ENCODE measurements at places on chromosomes 1 and 21.

- DNase-seq: no peak
Observed at GRCh38 chr1:113035086-113035485, 37.9 kb upstream of the LRIG2 start.

GRCh38 chr1:223811634-223812101 lies 34.1 kb downstream of the TP53BP2 start:
- no peak for DNase-seq

GRCh38 chr1:203479646-203480045 lies 4.0 kb downstream of the PRELP start:
- no peak for DNase-seq

DNA sequence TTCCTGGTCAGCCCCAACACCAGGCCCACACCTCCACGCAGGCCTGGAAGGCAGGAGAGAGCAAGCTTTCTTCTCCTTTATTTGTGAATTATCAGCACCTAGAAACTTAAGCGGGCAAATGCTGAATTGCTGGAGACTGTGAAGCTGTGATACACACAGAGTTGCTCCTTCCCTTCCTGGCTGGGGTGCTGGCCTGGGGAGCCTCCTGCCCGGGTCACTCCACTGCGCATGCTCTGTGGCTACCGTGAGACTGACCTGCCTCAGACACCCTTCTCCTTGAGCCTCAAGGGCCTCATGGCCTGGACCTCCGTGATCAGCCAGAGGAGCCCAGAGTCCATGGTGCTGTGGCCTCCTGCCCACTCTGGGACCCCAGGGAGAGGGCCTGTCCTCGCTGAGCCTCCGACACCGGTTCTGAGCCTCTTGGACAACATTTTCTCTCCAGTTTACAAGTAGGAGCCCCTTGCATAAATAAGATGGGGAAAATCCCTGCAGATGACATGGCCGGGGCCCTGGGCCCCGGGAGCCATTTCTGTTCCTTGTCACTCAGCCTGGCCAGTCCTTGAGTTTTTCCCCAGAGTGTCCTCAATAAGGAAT lies 18.0 kb downstream of the AGPAT3 start:
- no peak for DNase-seq

- DNase-seq: no peak
Observed at GRCh38 chr1:48831120-48831978, 54.7 kb upstream of the BEND5 start.

DNA sequence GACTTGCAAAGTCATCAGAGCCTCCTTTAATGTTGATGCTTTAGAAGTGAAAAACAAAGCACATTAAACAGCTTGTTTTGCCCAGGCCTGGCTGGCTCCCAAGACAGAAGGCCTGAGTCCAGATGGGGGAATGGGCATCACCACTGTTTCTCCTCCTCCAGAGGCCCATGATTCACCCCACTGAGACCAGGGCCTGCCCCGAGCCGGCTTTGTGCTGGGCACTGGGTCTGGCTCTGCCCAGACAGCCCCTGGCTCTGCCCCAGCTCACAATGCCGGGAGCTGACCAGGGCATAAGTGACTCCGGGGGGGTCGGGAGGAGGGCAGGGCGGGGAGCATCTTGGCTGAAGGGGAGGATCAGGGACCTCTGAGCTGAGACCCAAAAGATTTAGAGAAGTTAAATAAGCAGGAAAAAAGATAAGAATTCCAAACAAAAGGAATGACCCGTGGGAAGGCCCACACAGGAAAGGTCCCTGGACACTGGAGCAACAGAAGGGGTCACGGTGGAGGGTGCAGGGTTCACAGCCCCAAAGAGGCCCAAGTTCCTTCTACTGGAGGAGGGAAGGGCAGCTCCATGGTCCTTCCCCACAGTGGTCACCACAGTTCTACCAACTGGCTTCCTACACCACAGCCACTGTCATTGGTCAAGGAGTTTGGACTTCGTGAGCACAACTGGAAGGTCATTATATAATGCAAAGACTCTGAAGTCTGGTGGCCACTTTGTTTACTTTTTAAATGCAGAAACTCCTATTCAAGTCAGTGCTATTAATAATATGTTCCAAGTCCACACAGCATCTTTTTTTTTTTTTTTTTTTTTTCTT lies 5.5 kb downstream of the C2CD2 start:
- DNase-seq: no peak

- no peak for DNase-seq
Observed at GRCh38 chr1:172083191-172083590, 241.9 kb downstream of the DNM3 start.

DNA sequence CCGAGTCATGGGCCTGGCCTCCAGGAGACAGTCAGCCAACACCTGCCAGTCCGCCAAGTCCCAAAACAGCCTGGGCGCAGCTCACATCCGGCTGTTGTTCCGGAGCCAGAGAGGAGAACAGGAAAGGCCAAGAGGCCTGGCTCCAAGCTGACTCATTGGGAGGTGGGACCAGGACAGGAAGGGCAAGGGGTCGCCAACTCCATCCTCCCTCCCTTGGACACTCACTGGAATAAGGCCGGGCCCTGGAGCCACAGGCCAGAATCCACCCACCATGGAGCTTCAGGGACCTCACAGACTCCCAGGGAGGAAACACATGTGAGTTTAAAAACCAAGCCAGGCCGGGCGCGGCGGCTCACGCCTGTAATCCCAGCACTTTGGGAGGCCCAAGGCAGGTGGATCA lies 25.1 kb upstream of the CLIC4 start:
- no peak for DNase-seq

- DNase-seq: no peak
Observed at GRCh38 chr1:912740-913301, 10.9 kb upstream of the SAMD11 start.

DNA sequence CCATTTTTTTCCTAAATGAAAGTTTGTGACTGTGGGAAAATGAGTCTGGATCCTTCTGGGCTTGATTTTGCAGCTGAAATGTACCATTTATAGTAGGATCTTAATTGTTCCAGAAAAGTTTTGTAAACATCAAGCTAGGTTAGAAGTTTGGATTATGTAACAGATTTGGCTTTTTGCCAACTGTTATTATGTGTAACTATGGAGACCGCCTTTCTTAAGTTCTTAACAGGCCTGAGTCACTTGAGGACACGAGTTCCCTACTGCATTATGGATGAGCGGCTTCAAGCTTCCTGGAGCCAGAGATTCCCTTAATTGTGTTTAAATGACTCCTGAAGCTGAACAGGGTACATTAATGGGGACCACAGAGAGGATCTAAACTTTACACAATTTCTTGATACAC lies 22.2 kb downstream of the SLC25A33 start:
- DNase-seq: no peak

DNA sequence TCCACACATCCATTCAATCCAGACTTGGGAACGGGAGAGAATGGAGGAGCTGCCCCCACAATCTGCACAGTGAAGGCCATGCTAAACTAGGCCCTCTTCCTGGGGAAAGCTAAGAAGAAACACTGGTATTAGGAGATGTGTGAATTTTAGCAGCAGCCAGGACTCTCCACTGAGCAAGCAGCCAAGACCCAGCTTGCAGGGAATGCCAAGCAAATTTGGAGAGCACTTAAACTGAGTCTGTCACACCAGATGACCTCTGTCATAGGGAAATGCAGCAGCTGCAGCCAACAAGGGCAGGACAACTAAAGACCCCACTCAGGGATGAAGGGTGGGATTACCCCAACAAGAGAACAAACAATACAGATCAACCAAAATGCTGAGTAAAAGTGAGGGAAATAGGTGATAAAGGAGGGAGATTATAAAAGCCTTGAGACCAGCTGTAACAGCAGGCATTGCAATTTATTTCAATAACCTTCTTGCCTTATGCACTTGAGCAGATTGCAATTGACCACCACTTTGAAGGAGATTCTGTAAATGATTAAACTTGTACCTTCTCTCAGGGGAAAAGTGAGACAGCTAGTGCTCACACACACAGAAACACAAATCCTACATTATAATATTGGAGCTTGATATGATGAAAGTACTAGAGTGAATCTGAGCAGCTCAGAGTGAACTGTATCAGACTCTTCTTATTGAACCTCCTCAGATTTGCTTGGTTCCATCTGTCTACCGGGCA lies 2.5 kb upstream of the CLCA1 start:
- no peak for DNase-seq

DNA sequence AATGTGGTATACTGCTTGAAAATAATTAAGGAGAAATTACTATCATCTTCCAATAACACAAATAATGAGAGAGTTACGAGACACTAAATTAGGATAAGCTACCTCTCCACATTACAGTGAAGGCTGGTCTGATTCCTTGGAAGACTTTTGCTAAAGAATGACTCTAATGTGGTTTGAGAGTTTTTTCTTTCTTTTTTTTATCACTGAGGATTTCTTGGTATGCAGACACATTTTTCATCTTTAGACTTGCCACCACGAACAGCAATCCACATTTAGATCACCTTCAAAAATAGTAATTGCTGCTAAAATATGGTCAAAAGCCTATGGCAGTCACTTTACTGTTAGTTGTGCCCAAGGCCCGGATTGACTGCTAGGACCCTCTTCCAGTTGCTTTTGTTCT lies 16.6 kb upstream of the TMEM35B start:
- no peak for DNase-seq

- no peak for DNase-seq
Observed at GRCh38 chr21:16419188-16419921, 689.6 kb downstream of the USP25 start.

DNA sequence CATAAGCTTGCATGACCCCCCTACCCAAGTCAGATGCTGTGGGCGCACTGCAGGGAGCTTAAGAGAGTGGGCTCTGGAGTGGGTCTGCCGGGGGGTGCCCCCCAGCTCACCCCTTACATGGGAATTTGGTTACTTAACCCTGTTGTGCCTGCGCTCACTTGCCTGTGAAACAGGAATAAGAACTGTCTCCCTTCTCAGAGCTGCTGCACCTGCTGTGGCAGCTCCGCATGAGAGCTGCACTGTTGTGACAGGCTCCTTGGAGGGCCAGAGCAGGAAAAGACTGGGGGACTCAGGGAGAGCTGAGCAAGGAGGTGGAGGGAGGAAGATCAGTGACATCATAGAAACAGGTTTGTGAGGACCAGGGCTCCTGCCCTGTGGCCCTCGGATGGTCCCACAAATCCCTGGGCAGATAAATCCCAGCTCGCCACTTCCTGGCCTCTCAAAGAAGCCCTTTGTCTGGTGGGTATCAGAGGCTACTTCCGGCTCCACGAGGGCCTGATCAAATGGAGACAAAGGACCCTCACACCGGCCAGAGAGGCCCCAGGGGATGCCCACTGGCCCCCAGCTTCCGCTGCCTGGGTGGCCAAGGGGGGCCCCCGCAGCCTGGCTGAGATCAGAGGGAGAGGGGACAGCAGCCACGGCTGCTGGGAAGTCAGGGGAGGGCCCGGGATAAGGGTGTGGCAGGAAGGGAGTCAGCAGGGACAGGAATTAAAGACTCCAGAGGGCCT lies 28.9 kb upstream of the LAPTM5 start:
- DNase-seq: no peak

DNA sequence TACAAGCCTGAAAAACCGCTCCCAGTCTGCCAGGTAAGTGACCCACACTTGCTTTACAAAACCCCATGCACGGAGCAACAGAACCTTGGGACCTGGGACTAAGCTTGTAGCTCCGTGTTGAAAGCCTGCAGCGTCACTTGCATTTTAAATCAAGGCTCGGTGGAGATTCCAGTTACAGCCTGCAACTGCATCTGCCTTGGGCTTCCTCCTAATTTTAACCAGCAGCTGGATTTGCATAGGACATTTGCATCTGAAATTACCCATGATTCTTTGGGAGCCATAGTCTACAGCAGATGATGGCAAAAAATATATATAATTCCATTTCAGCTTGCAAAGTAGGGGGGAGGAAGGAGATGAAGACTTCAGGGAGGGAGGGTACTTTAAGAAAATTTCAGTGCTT lies 62.4 kb upstream of the IGSF21 start:
- DNase-seq: no peak

DNA sequence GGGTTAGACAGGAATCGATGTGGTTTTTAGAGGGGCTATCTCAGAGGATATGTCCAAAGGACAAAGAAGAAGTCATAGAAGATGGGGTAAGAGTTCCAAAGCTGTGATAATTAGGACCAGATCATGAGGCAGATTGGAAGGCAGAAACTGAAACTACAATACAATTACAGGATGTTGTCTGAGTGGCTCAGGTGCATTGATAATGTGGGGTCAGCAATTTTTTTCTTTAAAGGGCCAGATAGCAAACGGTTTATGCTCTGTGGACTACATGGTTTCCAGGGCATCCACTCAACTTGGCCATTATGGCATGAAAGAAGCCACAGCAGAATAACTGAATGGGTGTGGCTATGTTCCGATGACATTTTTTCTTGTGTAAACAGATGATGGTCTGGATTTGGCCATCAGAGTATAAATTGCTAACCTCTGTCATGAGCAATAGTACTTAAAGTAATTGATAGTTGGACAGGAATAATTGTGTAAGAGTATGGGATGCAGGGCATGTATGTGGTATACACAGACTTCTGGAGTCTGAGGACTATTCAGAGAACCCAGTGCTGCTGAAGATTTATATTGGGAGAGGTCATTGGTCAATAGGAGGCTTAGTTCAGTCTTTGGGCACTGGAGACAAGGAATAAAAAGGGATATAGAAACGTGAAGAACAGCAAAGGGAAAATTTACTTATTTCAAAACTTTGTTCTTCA lies 198.4 kb upstream of the ADGRL4 start:
- DNase-seq: no peak

- DNase-seq: no peak
Observed at GRCh38 chr1:55288245-55288644, 73.1 kb upstream of the USP24 start.

DNA sequence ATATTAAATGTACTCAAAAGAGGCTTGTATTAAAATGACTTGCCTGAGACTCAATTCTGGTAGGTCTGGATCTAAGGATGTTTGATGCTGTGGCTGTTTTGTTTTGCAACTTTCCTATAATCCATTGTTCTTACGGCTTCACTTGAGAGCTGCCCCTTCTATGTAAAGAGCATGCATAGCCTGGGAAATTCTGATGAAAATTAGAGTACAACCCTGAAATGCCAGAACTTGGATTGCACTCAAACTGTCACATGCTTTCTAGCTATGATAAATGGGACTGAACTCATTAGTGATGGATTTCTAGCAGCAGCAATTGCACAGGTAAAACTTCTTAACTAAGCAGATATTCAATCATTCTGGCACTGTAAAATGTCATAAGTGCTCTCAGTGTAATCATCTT lies 67.9 kb downstream of the OLFM3 start:
- DNase-seq: no peak

GRCh38 chr1:53642215-53642555 lies 96.8 kb downstream of the GLIS1 start:
- DNase-seq: no peak

- no peak for DNase-seq
Observed at GRCh38 chr1:8323706-8324105, 5.8 kb downstream of the SLC45A1 start.

DNA sequence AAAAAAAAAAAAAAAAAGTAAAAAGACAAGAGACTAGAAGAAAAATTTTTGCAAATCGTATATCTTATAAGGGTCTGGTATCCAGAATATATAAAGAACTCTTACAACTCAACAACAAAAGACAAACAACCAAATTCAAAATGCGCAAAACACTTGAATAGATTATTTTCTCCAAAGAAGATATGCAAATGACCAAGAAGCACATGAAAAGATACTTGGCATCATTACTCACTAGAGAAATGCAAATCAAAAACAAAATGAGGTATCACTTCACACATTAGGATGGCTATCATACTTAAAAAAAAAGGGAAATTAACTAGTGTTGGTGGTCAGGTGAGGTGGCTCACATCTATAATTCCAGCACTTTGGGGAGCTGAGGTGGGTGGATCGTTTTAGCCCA lies 12.0 kb upstream of the SLC2A5 start:
- DNase-seq: no peak

Measured in stimulated activated CD8-positive, alpha-beta memory T cell treated with anti-CD3 and anti-CD28 coated beads, Interleukin-15, amount 100 ng/mL, for 24 hours (primary cell).